ENCODE measurements at places on chromosomes 2 and 18.

GRCh38 chr2:116510117-116510671, 1304.3 kb upstream of the DDX18 start:
- DNase-seq, result no peak

DNA sequence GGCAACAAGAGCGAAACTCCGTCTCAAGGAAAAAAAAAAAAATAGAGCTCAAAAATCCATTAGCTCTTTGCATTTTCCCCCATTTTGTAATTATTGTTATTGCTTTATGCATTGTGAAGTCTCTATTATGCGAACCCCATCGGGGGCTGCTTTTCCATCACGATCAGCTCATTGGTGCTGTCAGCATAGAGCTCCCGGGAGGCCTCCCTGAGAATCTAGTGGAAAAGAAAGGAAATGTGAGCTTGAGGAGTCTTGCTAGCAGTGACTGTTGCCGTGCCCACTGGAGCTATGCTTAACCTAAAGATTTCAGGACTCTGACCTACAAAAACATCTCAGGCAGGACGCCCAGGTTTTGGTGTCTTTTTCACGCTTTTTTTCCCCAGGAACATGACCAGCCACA, 102.6 kb upstream of the NDUFV2 start:
- DNase-seq, result no peak

GRCh38 chr2:164624316-164624715, 3.0 kb upstream of the GRB14 start:
- no peak for DNase-seq

GRCh38 chr2:9554921-9555296, 721 bp downstream of the ADAM17 start:
- no peak for DNase-seq

DNA sequence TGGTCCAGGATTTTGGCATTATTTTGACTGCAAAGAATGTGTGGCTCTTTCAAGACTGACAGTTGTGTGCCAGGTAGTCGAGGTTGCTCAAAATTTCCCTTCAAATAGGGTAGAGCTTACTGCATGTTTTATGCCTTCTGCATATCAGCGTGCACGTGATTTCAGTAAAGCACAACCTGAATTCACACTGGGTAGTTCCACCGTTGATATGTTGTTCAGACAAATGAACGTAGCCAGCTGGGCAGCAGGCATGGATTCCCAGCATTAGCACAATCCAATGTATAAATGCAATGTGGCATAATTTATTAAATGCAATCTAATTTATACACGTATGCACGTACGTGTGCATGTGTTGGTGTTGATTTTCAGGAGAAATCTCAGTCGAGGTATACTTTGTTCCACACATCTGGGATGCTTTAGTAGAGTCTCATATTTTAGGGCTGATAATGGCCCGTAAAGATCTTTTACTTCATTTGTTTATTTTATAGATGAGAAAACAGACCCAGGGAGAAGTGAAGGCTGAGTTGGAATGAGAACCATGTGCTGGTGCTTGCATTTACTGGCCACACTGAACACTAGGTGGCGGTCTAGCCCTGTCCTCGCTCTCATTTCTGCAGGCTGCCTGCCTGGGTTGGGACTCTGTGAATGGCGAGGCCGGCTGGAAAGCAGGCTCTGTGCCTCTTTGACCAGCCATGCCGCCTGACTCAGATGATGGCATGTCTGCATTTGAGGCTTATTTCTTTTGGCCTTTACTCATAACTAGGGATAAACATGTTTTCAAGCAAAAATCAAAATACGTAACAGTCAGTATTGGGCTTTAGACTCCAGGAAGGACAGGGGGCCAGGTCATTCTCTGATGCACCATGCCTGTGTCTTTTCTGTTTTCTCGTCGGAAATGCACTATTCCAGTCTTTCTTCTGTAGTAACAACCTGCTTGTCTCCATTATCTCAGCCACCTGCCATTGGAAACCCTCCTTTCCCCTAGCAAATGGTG, 120.4 kb downstream of the RNF144A start:
- DNase-seq, result peak; percentile 56

DNA sequence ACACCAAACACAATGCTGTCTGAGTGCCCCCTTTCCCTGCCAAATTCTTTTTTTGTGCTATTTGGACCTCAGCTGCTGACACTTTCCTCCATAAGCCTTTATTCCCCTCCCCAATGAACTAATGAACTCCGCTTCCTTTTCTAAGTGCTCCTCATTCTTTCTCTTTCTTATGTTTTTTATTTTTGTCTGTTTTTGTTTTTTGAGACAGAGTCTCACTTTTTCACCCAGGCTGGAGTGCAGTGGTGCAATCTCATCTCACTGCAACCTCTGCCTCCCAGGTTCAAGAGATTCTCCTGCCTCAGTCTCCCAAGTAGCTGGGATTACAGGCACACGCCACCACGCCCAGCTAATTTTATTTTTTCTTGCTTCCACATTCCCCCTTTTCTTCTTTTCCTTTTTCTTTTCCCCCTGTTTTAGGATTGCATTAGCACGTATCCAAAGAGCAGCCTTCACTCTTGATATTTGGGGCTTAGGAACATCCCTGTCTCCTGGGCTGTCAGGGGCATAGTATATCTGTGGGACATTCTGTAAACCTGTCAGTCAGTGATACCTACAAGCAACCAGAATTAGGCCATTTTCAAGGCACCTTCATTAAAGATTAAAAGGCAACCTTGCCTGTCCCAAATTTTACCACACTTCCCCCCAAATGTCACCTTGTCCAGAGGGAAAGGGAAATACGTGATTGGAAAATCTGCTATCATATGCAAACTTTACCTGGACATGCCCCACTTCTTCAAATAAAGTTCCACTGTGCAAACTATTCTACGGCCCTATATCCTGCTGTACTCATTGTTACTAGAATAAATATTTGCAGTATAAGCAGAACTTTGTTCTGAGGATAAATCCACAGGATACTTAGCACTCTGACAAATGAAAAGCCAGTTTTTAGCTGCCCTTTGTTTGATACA, 65.1 kb upstream of the ACSL3 start:
- DNase-seq, result no peak

GRCh38 chr2:118833716-118834439, 13.6 kb downstream of the EN1 start:
- no peak for DNase-seq

GRCh38 chr18:64220941-64221340, 72.1 kb upstream of the LINC00305 start:
- no peak for DNase-seq

DNA sequence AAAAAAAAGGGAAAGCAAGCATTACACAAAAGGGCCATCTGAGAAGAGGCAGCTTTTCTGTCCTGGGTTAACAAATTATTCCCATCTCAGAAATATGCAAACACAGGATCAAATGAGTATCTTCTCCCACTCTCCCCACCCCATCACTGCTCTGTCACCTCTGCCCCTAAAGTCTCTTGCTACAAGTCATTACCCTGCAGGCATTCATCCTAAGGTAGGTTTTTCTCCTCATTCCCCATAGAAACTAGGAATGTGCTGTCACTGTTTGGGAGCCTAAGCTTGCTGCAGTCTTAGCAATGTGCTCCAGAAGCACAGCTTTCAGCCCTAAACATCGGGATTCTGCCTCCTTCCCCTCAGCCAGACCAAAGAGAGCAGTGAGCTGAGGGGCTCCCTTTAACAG, 3.6 kb downstream of the LRRTM1 start:
- DNase-seq, result no peak

GRCh38 chr2:131154071-131154531, 49.0 kb downstream of the PLEKHB2 start:
- peak; percentile 66 for DNase-seq

DNA sequence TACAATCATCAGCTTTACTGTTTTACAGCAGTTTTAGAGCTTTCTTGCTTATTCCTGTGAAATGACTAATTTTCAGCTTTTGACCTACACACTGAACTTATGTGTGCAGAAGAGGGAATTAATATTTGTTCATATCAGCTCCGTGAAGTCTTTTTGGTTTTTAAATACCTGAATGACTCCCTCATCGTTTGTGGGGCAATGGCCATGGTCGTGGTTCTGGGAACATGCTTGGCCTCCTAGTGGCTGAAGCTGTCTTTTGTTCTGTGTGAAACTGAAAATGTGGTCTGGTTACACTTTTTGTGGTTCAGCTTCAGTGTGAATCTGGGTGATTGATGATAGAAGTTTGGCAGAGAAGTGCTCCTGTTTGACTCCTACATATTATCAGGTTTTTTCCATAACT, 408.1 kb downstream of the THSD7B start:
- no peak for DNase-seq

DNA sequence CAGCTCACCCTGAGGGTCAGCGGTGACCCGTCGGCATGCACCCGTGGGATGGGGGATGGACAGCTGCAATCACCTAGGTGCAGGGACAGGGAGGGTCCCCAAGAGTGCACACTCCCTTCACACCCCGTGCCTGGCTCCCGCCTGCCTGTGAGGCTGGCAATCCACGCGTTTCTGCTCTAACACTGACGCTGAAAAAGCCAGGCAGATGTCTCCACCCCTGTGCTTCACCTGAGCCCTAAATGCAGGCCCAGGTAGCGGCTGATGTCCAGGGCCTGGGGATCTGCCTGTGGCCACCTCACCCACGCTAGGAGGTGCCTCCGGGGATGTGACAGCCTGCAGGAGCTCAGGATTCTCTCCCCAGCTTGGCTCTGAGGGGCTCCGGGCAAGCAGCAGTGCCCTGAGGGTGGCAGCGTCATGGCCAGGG, 212.0 kb upstream of the SALL3 start:
- no peak for DNase-seq

DNA sequence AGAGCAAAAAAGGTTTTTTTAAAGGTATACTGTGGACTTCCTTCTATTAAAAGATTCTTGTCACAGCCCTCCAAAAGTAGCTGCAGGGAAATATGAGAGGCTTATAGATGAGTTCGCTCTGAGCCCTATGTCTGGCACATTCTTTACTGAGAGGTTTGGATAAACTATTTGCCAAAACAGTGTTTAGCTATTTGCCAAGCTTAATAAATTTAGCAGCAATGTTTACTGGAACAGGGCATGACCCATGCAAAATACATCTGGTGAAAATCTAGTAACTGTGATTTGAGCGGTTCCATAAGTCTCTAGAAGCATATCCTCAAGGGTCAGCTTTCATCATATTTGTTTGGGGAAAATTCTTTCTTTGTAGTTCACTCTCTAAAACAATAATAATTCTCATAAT, 1696.7 kb upstream of the PIK3C3 start:
- no peak for DNase-seq

DNA sequence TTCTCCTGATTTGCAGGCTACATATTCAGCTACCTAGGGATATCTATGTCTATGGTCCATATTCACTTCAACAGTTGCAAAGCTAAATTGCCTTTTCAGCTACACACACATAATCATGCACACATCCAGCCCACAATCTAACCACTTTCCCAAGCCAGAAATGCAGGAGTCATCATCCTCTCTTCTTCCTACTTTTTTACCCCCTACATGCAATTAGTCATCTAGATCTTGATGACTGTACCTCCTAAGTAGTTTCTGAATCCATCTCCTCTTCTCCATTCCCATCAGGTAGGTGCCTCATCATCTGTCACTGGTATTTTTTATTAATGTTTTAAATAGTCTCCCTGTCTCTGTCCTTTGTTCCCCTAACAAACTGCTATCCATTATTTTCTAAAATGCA, 23.7 kb upstream of the SPRED2 start:
- no peak for DNase-seq

DNA sequence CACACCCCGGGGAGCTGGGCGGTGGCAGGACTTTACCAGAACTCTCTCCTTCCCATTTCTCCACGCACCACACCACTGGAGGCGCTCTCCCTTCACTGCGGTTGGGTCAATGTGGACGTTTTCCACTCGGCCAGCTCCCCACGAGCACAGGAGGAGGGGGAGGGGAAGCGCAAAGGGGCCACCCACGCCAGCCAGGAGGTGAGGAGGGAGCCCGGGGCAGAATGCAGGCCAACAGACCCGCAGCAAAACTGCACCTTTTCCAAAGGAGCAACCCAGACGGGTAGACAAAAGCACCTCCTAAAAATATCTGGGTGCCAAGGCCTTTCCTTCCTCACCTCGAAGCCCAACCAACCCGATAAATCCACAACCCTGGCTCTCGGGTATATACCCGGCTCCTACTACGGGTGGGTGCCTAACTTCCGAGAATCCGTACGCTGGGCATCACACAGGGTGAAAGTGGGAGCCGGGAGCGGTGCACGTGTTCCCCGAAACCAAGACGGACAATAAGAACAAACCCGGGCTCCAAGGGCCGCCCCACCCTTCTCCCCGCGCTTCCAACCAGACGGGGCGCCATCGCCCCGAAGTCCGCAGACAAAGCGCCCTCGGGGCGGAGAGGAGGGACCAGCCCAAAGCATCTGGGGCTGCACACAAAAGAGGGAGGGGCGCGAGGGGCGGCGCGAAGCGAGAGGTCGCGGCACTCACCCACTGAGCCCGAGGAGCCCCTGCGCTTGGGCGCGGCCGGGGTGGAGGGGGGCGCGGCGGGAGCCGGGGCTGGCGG, 1.0 kb downstream of the RTN4 start:
- DNase-seq, result peak; percentile 57

GRCh38 chr2:10412380-10412779, 35.7 kb downstream of the ODC1 start:
- no peak for DNase-seq

DNA sequence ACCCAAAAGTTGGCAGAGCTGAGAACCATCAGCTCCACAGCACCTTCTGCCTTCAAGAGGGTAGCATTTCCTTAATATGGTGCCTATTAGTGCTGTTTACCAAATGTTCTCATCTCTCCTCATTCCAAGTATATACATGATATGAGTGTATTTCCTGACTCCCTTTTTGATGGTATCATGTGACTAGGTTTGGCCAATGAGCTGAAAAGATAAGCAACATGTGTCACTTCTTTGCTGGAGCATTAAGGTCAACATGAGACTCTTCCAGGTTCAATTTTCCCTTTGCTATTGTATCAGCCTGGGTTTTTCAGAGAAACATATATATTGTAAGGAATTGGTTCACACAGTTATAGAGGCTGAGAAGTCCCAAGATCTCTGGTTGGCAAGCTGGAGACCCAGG, 310.9 kb downstream of the HRH4 start:
- no peak for DNase-seq

GRCh38 chr2:96527286-96528005, 9.1 kb upstream of the ARID5A start:
- DNase-seq, result peak; percentile 42

- no peak for DNase-seq
Measured at GRCh38 chr18:11336241-11336640, 186.9 kb upstream of the PIEZO2 start.

- no peak for DNase-seq
Measured at GRCh38 chr2:66555501-66556324, 120.8 kb downstream of the MEIS1 start.

- DNase-seq, result no peak
Measured at GRCh38 chr2:212737392-212738172, 199.0 kb upstream of the ERBB4 start.

DNA sequence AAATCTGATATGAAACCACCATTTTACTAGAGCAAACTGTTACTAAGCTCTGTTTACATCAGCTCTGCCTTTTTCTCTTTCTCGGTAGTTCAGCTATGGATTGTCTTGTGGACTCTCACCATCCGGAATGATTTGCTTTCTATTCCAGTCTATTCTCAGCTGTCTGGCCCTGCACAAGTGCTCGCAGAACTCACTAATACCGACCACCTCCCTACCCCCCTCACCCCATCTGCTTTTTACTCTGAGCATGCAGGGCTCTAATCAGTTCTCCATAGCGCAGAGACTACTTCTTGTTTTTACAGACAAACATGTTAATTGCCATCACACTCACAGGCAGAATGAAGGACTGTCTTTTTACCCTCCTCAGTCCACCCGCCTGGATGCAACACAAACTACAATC, 180.7 kb upstream of the POU3F3 start:
- no peak for DNase-seq

- no peak for DNase-seq
Measured at GRCh38 chr2:25316101-25316500, 25.6 kb downstream of the DNMT3A start.

- DNase-seq, result no peak
Measured at GRCh38 chr2:37629529-37629928, 41.9 kb downstream of the CDC42EP3 start.

Measured in naive thymus-derived CD8-positive, alpha-beta T cell (primary cell).